Central memory CD4-positive, alpha-beta T cell (primary cell): ENCODE measurements at places on chromosomes 7 and 10.

DNA sequence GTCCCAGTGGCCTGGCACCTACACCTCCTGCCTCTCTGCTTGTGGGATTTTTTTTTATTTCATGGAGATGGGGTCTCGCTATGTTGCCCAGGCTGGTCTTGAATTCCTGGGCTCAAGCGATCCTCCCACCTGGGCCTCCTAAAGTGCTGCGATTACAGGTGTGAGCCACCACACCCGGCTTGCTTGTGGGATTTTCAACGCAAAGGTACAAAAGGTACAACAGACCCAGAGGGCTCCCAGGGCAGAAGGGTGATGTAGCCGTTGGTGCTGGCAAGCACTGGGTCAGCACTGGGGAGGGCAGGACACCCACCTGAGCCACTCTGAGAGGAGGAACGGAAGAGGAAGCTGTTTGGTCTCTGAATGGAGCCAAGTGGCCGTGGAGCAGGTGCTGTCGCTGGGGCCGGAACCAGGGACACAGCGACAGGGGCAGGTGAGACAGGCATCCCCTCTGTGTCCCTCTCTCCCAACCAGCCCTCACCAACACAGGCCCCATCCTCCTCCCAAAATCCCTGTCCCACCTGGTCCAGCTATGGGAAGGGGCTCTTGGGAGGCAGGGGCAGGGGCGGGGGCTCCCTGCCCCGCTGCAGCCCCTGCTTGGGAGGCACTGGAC, 2.8 kb upstream of the SAP25 start:
- DNase-seq: no peak

GRCh38 chr7:144100607-144101006, 8.8 kb upstream of the OR2A2 start:
- DNase-seq: no peak

- no peak for DNase-seq
Observed at GRCh38 chr7:142420554-142421362, 162.9 kb upstream of the PRSS58 start.

DNA sequence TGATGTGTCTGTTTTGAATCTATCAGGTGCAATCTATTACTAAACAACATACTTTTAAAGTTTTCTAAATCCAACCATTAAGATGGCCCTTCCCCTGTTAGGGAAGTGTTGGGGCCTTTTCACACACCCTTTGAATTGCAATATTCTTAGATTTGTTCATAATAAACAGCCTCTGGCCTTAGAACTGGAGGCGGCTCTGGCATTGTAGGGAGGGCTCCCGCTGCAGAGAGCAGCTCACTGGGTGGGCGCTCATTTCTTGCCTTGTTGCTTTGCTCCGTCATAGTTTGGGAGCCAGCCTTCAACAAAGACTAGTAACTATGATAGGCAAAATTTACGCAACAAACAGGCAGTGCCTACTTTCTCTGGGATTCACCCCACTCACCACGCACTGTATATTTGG, 4.2 kb upstream of the HOXA10 start:
- DNase-seq: no peak

DNA sequence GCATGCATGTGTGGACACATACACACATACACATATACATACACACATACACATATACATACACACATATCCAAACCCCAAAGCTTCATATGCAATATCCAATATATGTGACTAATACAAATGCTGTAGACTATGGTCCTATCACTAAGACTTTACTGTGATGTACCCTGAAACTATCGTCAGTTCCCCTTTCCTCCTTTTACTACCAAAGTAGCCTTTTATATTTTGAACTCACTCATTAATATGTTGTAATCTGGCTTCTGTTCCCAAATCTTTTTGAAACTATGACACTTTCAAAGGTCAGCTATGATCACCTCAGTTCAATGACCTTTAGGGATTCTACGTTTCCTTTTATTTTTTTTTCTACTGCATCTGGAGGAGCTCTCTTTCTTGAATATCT, 64.8 kb upstream of the TFEC start:
- no peak for DNase-seq

- no peak for DNase-seq
Observed at GRCh38 chr7:76509931-76510877, at the start of gene UPK3B. UPK3B (plus strand) TSS chr7:76510552; CDS start chr7:76510653, 101 bp downstream.

DNA sequence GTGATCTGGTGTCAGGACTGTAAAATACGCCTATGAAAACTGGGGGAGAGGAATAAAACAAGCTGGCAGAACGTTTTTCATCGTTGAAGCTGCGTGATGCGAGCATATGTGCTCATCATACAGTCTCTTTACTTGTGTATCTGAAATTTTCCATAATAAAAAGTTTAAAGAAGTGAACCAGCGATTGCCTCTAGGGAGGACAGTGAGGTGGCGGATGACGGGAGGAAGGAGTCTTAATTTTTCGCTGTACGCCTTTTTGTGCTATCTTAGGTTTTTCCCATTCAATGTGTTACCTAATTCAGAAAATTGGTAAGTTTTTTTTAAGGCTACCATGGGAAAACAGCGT, 891 bp upstream of the WAPL start:
- DNase-seq: no peak

DNA sequence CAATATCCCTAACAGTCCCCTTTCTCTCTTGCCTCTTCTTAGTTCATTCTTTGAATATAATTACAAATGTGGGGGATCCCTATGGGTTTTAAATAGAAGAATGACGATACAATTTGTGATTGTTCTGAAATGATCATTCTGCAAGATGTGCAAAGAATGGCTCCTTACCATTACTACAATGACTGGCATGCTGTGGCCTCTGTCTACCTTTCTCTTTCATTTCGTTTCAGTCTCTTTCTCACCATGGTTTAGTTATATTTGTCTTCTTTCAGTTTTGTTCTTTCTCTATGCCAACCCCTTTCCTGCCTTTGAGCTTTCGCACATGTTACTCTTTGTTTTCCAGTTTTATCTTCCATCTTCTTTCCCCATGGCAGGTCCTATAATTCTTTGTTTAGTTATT, 176.5 kb downstream of the SUGCT start:
- no peak for DNase-seq

- DNase-seq: no peak
Observed at GRCh38 chr7:47443049-47443448, 138.9 kb downstream of the TNS3 start.

DNA sequence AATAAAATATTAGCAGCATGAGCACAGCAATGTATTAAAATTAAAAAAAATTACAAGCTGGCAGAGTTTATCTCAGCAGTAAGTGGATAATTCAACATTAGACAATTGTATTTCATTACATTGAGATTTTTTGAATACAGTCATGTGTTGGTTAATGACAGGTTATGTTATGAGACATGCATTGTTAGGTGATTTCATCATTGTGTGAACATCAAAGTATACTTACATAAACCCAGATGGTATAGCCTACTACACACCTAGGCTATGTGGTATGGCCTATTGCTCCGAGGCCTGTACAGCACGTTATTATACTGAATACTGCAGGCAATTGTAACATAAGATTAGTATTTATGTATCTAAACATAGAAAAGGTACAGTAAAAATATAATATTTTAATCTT, 29.7 kb downstream of the CCDC6 start:
- DNase-seq: no peak

DNA sequence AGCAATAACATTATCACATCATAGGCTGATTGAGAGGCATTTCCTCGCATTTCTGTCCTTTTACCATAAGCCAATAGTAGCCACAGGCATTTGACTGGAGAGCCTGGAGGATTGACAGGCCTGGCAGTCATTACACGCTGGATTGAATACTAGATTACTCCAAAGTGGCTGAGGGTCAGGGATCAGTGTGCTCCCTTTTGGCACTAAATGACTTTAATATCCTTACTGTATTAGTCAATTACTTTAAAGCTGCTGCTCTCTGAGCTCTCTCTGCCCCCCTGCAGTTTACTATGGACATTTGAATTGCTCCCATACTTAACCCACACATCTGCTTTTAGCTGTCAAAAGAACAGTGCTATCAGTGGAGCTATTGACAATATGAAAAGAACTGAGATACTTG, 302.0 kb downstream of the TFEC start:
- no peak for DNase-seq

GRCh38 chr10:12448729-12449391, 99.5 kb downstream of the CAMK1D start:
- DNase-seq: peak; percentile 93

DNA sequence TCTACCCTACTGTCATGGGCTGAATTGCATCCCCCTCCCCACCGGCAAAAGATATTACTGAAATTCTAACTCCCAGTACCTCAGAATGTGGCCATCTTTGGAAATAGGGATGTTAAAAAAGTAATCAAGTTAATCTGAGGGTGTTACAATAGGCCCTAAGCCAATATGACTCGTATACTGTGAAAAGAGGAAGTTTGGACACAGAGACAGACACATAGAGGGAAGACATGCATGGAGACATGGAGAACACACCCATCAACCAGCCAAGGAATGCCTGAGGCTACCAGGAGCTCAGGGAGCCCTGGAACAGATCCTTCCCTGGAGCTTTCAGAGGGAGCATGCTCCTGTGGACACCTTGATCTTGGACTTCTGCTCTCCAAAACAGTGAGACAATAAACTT, 138.2 kb upstream of the ADO start:
- no peak for DNase-seq

GRCh38 chr7:34438436-34438835, 219.6 kb upstream of the NPSR1 start:
- no peak for DNase-seq

- no peak for DNase-seq
Observed at GRCh38 chr7:2826771-2827170, 17.3 kb downstream of the GNA12 start.

- no peak for DNase-seq
Observed at GRCh38 chr10:58318346-58318745, 16.5 kb upstream of the UBE2D1 start.

GRCh38 chr7:78083476-78084120, 285.0 kb downstream of the PHTF2 start:
- no peak for DNase-seq

GRCh38 chr7:121341933-121342332, 13.1 kb downstream of the WNT16 start:
- no peak for DNase-seq

- no peak for DNase-seq
Observed at GRCh38 chr10:62393237-62393636, 19.1 kb downstream of the ZNF365 start.

GRCh38 chr10:34407324-34407805, 407.7 kb downstream of the PARD3 start:
- DNase-seq: no peak

DNA sequence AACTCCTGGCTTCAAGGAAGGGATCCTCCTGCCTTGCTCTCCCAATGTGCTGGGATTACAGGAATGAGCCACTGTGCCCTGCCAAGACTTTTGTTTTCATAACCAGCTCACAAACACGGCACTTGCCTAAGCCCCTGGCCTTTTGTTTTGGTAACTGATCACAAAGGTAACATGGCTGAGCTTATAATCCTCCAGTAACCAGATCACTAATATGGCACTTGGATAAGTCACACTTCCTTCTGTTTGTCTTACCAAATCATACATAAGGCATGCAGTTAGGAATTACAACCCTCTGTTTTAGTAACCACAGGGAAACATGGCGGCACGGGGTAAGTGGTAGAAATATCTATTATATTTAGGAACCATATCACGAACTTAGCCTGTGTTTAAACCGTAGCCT, 577.1 kb downstream of the CALN1 start:
- DNase-seq: no peak

- DNase-seq: no peak
Observed at GRCh38 chr7:50449501-50449880, 659 bp downstream of the FIGNL1 start.

DNA sequence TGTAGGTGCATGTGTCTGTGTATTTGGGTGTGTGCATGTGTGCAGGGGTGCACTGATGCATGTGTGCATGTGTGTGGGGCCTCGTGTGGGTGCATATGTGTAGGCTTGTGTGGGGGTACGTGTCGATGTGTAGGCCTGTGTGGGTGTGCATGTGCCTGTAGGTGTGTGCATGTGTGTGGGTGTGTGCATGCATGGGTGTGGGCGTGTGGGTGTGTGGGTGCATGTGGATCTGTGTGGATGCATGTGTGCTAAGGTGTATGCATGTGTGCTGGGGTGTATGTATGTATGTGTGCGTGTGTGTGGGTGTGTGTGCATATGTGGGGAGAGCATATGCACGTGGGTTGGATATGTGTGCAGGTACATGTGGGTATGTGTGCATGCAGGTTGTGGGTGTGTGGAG, 73.2 kb downstream of the NKX6-2 start:
- DNase-seq: no peak

GRCh38 chr10:1581189-1581588, 156.1 kb downstream of the ADARB2 start:
- no peak for DNase-seq

DNA sequence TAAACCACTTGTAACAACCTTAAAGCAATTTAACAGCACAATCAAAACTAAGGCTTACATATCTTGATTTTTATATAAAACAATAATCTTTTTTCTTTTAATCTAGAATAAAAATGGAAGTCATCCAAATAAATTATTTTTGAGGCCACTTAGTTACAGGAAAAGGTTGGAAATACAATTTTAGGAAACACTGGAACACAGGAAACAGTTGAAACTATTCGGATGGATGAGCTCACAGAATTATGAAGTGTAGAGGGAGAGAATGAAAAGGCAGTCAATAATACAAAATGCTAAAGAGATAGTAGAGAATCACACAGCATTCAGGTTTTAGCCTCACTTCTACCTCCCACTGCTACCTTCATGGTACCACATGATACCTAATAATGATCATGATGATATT, 124.2 kb downstream of the SEMA3D start:
- no peak for DNase-seq

DNA sequence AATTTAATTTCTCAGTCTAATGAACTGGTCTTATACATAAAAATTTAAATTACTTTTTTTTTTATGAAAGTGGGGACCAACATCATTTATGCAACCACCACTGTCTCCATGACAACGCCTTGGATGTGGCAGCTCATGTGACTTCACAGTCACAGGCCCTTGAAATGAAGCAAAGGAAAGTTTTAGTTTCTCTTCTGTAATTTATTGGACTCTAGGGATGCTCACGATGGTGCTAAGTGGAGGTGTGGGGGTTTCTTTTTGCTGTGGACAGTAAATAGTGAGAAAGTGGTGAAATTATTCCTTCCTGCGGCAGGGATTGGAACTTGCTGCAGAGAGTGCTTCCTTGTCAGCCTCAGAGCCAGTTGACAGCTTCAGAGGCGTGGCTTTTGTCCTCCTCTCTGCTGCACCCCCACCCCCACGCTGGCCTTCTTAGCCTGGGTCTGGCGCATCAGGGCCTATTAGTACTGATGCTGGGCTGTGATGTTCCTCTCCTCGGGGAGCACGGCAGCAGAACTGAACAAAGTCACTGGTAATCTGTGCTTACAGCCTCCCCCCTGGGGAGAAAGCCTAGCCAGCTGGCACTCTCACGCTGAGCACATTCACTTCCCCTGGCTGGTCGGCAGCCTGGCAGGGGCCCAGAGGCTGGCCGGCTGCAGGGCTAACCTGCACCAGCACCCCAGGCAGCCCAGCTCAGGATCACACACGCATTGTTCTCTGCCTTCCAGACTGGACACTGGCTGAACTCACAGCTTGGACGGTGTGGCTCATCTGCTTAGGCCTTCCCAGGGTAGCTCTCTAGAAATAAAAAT, 517.5 kb upstream of the GALNT17 start:
- no peak for DNase-seq
